ENCODE measurements at places on chromosomes 7 and 10.
A peak's percentile ranks its signal among the peaks of the same experiment; 100 is the strongest.

DNA sequence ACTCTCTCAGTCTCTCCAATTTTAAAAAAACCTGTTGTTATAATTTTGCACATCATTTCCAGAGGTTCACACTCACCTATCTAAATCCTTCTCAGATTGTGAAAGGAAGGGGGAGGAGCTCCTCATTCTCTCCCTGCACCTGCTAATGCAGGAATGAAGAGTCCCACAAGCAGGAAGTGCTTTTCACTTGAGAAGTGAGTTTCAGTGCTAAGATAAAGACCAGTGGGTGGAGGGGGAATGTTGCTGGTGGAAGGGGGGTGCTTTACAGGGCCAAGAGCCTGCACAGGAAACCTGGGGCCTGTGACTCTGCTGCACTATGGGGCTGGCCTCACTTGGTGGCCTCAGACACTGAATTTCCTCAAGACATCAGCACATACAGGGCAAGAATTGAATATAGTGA lies 176.4 kb downstream of the PTPN20 start:
- DNase-seq = no peak

GRCh38 chr7:121331574-121331973 lies 2.8 kb downstream of the WNT16 start:
- DNase-seq = no peak

DNA sequence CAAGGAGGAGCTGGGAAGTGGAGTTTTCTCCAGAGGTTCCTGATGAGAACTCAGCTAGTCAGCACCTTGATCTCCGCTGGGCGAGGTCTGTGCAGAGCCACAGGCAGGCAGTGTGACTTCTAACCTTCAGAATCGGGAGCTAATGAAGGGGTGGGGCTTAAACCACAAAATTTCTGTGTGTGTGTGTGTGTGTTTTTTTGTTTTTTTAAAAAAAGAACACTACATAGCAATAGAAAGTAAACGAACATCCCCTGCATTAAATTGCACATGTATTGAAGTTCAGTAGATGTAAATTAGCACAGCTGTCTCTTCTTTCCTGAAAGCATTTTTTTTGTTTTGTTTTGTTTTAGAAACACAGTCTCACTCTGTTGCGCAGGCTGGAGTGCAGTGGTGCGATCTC lies 46.2 kb downstream of the RBM17 start:
- no peak for DNase-seq

- no peak for DNase-seq
These were observed 263.0 kb downstream of the PHF14 start for GRCh38 chr7:11236680-11237079.

DNA sequence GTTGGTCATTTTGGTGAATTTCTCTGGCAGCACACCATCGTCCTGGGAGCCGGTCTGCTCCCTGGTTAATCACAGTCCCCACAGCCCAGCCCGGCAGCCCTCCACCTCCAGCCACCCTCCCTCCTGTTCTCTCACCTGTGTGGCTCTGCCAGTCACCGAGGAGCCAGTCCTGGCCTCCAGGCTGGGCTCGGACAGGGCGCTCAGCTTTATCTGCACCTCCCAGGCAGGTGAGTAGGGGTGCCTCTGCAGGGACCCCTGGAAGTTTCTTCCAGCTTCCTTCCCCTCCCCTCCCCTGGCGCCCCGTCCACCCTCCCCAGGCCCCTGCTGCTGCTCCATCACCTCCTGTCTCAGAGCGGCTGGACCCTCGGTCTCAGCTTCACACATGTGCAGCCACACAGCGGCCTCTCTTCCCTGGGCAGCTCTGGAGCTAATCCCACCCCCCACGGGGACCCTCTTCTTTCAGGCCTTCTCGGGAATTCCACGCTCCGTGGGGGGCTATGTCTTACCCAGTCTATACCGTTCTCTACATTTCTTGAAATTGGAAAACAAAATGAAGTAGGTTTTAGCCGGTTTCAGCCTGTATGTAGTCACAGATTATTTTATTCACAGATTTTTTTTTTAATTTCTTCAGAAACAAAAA lies 213.9 kb upstream of the PPP2R2D start:
- no peak for DNase-seq

GRCh38 chr7:25675789-25676474 lies 447.6 kb upstream of the NPVF start:
- DNase-seq = no peak

DNA sequence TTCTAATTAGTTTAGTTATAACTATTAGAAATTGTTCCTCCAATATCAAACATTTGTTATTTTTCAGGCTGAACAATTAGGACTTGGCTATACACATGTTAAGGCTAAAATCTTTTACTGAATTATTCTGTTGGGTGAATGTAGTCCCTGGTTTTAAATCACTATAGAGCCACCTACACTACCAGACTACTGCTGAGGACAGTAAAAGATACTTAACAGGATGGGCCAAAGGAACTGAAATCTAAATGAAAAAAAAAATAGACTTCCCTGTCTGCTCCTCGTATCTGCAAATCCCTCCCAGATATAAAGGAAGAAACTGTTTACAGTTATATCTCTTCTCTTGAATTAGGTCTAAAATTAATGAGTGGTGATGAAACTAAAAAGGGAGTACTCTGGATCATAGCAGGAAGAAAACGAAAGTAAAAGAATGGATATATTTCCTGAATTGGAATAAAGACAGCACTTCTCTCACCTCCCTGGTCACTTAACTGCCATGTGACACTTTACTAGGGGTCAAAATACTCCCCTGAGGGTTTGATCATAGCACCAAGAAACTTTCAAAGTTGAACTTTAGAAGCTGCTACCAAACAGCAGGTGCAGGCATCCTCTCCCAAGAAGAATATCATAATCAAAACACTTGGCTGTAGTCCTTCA lies 12.7 kb downstream of the FBXW4 start:
- no peak for DNase-seq

- DNase-seq = peak; percentile 6
These were observed at the start of gene LRRN3 for GRCh38 chr7:111090846-111091245. TSS of gene LRRN3 (plus strand) at chr7:111091127. CDS start at chr7:111122773, 31,646 bp downstream.

GRCh38 chr7:112669306-112669705 lies 120.9 kb downstream of the TMEM168 start:
- no peak for DNase-seq

Data from activated CD4-positive, alpha-beta T cell treated with anti-CD3 and anti-CD28 coated beads, Interleukin-2, amount 50 U/mL, for 4 hours (primary cell).